ENCODE measurements at places on chromosomes 12 and 14.

DNA sequence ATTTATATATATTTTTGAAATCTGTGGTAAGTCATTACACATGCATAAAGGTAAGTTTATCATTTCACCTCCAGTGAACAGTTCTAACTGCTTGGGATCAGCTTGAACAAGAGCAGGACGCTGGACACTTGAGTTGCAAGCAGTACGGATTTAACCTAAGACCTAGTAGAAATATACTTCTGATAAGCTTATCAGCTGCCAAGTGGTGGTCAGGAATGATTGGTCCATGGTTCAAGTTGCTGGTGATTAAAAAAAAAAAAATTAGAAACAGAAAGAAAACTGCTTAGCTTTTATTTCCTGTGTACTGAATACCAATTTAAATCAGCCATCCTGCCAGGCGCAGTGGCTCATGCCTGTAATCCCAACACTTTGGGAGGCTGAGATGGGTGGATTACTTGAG is 88.6 kb downstream of the AEBP2 start:
- DNase-seq = no peak

DNA sequence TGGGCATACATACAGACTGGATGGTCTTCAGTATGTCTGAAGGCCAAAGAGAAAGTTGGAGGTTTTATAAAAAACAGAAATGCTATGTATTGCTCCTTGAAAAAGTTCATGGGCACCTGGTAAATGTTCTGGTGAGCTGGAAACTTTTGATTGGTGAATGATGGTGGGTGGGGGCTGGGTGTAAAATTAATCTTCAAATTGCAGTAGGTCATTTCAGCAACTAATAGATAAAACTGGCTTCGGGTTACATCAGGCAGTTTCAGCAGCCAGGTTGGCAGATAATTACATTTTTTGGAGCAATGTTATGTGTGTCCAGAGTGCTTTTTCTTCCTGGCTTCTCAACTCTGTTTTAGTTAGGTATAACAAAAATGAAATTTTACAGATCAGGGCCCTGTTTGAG is 35.3 kb downstream of the SDR9C7 start:
- DNase-seq = no peak

GRCh38 chr12:85059594-85059993 is 23.4 kb downstream of the LRRIQ1 start:
- no peak for DNase-seq

GRCh38 chr12:6471989-6472360 is 1.5 kb upstream of the VAMP1 start:
- no peak for DNase-seq

DNA sequence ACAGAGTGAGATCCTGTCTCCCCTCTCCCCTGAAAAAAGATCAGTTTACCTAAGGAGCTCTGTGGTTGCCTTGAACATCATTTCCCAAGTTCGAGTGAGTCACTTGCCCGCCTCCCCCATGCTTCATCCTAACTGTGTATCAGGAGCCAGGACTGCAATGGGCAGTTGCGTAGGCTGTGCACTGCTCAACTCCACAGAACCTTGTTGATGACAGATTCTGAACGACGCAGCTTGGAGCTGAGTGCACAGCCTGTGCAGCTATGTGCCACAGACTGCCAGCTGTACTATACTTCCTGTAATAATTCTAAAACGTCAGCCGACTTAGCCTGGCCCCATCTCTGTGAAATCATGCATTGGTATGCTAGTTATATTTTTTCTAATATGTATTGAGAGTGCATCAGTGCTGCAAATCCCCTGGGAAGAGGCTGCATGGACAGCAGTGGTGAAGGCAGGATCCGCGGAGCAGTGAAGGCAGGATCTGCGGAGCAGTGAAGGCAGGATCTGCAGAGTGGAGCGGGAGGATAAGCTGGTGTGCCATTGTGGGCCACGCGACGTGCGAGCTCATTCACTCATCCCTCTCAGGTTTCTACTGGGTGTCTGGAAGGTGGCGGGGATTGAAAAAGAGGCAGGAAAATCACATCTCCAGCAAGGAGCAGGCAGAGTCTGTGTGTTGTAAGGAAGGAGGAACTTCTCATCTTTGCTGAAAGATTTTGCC is 80.8 kb downstream of the GALNT9 start:
- no peak for DNase-seq

Measured in HTR-8/SVneo (cell line).